ENCODE measurements at places on chromosomes 6 and 20.

GRCh38 chr6:132811276-132811675 is 3.1 kb upstream of the RPS12 start:
- no peak for DNase-seq

- DNase-seq, result peak; percentile 49
Measured at GRCh38 chr20:58649288-58650180, 1.5 kb upstream of the STX16 start.

DNA sequence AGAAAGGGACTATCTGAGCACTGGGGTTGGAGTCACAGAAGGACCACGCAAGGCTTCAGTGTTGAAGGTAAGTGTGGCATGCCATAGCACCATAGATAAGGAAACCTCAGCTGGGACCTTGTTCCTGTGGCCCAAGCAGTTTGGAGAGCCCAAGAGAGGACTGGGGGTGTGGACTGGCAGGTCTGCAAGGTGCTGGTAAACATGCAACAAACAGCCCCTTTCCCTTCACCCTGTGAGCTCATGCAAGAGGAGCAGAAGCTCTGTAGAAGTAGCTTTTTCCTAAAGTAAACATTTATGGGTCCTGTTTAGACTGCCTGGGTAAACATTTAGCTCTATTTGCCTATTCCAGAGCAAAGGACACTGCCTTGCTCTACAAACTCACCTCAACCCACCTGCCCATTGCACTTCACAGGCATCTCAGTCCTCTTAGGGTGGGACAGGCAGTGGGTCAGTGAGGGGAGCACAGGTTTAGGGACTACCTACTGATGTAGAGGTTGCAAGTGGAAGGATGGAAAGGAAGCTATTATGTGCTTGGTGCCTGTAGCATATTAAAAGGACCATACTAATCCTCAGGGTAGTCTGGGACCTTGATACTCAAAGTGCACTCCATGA is 12.0 kb downstream of the ZSCAN31 start:
- DNase-seq, result no peak

DNA sequence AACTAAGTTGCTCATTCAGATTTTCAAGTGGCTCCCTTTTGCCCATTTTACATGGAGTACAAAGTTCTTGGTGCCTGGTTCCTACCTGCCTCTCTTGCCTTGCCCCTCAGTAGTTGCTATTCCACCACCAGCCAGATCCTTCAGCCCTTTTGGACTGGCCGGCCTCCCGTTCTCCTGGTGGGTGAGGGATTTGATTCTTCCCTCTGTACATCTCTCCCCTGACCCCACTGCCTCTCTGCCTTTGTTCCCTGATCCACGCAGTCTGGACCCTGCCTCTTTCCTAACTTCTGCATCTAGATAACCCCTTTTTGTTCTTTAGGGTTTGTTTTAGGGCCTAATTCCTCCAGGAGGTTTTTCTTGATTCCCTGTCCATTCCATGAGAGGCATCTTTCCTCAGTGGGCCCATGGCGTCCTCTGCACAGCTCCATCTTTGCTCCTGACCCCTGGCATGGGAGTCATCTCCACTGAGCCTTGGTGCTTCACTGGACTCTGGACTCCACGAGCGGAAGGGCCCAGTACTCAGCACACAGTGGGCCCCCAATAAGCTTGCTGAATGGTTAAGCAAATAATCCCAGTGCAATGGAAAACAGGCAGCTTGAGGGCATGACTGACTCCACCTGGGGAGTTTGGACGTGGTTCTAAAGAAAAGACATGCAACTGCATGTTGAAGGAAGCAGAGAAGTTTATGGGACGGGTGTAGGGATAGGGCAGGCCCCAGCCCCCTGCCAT is 309.3 kb upstream of the SUPT3H start:
- DNase-seq, result no peak

- no peak for DNase-seq
Measured at GRCh38 chr20:51854921-51855320, 52.6 kb upstream of the SALL4 start.

- no peak for DNase-seq
Measured at GRCh38 chr20:24676978-24677370, 207.5 kb downstream of the SYNDIG1 start.

DNA sequence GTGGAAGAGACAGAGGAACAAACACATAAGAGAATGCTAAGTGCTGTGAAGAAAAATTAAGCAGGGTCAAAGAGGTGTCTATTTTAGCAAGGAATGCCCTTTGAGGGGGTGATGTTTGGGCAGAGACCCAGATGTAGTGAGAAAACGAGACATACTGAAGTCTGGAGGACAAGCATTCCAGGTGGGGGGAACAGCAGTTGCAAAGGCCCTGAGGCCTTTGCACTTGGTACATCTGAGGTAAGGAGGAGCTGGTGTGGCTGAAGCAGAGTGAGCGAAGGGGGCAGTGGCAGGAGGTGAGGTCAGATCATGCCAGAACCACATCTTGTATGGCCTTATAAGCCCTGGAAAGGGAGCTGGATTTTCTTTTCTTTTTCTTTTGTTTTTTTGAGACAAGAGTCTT is 6.2 kb upstream of the GDF5 start:
- no peak for DNase-seq

DNA sequence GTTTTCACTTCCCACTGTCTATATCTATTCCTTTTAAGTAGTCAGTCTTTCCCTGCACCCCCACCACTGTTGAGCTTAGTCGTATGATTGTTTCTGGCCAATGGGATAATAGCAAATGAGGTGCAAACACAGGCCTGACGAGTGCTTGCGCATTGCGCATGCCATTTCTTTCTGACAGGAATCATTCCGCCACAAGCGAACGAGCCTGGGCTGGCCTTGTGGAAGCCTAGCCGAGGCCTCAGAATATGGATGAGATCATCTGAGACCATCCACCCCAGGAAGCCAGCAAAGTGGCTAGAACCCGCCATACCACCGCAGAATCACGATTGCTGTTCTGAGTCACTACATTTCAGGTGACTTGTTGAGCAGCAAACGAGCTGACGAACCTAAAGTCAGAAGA is 52.2 kb upstream of the PRL start:
- DNase-seq, result no peak
